ENCODE measurements at places on chromosomes 16 and 17. TPM values are rescaled to one million over a fixed set of nuclear protein-coding genes. Genes with fewer than 3 reads are reported as not detected.
A peak's percentile ranks its signal among the peaks of the same experiment; 100 is the strongest.

- DNase-seq, result no peak
Observed at GRCh38 chr17:20216853-20217252, 207.7 kb downstream of the SPECC1 start.

- no peak for DNase-seq
Observed at GRCh38 chr16:25051406-25052150, 36.4 kb upstream of the ARHGAP17 start.

DNA sequence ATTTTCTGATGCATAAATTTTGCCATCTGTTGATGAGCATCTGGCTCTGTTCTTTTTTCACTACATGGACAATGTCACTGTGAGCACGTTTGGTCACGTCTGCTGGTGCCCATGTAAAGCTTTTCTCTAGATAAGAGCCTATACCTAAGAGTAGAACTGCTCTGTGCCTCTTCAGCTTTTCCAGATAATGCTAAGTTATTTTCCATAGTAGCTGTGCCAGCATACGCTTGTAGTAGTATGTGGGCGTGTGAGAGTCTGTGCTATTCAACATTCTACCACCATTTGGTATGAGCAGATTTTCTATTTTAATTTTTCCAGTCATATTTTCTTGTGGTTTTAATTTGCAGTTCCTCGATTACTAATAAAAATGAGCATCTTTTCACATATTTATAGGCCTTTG lies 33.2 kb downstream of the VPS35L start:
- DNase-seq, result no peak

GRCh38 chr17:79845601-79845949 lies 6.3 kb upstream of the CBX4 start:
- peak; percentile 35 for DNase-seq

DNA sequence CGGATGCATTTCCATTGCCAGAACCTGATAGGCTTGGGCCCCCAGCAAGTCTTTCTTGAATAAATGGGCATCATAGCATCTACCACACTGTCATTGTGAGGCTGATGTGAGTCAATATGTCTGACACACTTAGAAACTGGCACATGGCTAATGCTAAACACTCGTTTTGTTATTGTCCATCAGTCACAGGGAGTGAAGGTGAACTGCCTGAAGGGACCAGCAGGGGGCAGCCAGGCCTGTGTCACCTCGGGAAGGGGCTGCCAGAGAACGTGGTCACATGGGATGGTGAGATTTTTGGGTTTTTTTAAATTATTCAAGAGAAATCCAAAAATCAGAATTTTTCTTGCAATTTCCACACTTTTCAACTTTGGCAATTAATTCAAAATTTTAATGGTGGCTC lies 831 bp upstream of the RCVRN start:
- no peak for DNase-seq

DNA sequence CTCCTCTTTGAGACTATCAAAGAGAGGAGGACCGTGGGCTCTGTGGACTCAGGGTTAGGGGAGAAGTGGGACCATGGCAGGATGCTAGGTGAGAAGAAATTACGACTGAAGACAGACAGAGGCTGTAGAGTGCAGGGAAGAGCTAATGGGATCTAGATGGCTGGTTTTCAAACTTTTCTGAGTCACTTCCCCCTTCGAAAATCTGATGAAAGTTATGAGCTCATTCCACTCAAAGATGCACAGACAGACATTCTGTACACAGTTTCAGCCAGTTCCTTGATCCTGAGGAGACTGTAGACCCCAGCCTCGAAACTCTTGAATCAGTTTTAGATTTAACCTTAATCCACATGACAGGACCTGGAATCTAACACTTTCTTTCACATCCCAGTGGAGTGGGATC lies 40.7 kb downstream of the RGS9 start:
- DNase-seq, result no peak

DNA sequence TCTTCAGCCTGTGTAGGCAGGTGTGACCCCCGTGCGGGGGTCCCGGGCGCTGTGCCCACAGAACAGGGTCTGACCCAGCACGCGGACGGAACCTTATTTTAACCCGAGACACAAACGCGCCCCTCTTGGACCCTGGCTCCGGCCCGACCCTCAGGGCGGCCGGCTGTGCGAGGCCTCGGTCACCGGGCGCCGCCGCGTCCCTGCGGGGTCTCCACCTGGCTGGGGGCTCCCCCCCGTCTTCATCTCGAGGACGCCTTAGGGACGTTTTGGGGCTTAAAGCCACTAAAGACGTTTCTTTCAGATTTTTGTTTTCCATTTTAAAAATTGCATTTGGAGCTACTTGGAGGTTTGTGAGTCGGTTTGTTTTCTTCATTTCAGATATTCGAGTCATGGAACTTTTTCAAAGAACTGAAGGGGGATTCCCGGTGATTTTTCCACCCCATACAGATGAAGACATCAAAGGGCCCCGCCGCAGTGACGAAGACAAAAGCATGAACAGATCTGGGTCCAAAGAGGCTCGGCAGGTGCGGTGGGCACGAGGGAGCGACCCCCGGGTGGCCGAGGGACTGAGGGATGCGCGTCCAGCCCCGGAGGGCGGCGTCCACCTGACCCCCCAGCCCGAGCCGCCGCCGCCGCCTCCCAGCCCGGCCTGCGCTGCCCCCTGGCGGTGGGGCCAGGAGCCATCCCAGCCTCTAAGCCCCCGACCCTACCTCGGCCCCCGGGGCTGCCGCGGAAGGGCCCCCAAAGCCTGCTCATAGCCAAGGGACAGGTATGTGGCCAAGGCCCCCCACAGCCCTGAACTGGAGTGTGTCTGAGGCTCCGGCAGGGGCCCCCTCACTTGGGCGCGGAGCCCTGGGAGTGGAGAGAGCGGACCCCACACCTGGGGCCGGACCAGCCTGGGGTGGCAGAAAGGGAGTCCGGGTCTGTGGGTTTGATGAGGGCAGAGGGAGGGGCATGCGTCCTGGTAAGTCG lies 3.8 kb upstream of the CD7 start:
- no peak for DNase-seq

GRCh38 chr17:42291129-42291528 lies 2.8 kb downstream of the STAT5A start:
- peak; percentile 50 for DNase-seq

- no peak for DNase-seq
Observed at GRCh38 chr17:80195671-80196529, 24.2 kb downstream of the SGSH start.

- DNase-seq, result no peak
Observed at GRCh38 chr16:14088155-14088753, 17.1 kb downstream of the MRTFB start.

The DCAF7 gene
- total RNA-seq, result 41.1 TPM

The FGF11 gene
- 31.2 TPM for total RNA-seq

The TPSB2 gene
- 0.72 TPM for total RNA-seq

- no peak for DNase-seq
Observed at GRCh38 chr17:47896672-47897490, 845 bp downstream of the SP2 start.

DNA sequence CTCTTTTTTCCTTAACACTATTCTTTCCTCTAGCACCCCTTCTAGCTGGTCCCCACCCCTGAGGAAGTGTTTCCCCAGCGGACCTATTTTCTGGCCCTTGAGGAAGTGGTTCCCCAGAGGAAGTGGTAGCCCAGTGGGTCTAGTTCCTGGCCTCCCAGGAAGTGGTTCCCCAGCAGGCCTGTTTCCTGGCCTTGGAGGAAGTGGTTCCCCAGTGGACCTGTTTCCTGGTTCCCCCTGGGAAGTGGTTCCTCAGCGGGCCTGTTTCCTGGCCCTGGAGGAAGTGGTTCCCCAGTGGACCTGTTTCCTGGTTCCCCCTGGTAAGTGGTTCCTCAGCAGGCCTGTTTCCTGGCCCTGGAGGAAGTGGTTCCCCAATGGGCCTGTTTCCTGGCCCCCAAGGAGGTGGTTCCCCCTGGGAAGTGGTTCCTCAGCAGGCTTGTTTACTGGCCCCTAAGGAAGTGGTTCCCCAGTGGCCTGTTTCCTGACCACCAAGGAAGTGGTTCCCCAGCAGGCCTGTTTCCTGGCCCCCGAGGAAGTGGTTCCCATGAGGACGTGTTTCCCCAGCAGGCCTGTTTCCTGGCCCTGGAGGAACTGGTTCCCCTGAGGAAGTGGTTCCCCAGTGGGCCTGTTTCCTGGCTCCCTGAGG lies 58.3 kb downstream of the NTN1 start:
- no peak for DNase-seq

DNA sequence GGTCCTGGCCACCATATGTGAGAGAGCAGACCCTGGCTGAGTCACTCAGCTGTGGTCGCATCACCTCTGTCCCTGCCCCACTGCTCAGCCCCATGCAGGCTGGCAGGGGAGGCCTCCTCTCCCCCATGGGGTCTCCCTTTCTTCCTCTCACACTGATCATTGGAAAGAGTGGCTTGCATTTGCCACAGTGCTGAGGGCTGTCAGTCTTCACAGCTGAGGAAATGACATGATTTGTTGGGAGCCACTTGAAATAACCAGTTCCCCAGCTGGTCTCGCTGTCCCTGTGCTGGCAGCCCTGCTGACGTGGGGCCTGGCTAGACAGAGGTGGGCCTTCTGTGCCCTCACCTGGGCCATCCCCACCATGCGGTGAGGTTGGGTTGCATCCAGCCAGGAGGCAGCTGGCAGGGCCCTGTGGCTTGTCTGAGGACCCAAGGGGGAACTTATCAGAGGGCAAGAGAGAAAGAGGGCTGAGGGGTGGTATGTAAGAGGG lies 30.1 kb upstream of the MED9 start:
- DNase-seq, result peak; percentile 7

GRCh38 chr16:17915791-17916190 lies 420.7 kb downstream of the NPIPA8 start:
- no peak for DNase-seq

The SEZ6L2 gene
- total RNA-seq, result 302 TPM

DNA sequence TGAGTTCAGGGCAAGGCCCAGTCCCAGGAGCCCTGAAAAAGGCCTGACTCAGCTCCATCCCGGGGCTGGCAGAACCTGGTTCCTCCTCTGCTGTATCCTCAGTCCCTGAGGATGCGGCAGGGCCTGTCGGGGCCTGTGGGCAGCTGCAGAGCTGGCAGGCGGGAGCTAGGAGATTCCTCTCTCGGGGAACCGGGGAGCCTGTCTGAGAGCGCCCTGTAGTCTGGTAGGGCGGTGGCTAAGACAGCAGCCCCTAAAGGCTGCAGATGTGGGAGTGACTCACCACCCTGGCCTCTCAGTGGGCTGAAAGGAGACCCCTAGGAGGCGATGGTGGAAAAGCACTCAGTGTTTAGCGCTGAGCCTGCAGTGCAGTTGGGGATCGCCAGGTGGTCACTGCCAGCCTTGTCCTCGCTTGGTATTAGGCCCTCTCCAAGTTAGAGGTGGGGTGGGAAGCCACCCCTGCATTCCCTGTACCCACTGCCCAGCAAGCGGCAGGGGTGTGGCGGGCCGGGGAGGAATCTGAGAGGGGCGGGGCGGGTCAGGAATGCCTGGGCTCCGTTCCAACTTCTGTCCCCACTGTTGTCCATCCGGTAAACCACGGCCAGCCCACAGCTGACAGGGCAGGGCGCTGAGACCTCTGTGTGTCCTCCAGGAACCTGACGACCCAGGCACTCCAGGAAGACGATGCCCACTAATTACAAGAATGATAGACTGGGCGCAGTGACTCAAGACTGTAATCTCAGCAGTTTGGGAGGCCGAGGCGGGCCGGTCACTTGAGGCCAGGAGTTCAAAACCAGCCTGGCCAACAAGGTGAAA lies 29.5 kb upstream of the CDH1 start:
- DNase-seq, result peak; percentile 21

DNA sequence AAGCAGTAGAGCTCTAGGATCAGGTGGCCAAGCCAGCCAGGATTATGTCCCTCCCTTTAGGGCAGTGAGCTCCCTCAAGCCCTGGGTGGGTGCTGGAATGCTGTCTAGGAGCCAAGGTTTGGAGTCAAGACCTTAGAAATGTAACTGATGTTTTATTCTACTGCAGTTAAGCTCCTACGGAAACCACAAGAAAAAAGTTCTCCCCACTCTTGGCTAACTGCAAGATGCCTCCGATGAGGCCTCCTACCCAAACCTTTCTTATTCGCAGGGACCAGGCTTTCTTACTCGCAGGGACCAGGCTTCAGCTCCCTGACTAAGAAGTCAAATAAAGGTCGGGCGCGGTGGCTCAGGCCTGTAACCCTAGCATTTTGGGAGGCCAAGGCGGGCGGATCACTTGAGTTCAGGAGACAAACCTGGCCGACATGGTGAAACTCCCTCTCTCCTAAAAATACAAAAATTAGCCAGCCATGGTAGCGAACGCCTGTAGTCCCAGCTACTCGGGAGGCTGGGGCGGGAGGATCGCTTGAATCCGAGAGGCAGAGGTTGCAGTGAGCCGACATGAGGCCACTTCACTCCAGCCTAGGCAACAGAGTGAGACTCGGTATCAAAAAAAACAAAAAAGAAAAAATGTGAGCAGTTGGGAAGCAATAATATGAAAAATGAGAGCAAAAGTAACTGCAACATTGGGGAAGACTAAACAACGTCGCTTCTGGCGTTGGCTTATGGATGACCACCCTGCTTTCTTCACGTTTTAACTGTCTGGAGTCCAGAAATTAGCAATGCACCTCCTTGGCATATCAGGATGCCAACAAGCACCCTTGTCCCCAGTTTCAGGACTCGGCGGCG lies 31.7 kb upstream of the ARL4D start:
- no peak for DNase-seq

DNA sequence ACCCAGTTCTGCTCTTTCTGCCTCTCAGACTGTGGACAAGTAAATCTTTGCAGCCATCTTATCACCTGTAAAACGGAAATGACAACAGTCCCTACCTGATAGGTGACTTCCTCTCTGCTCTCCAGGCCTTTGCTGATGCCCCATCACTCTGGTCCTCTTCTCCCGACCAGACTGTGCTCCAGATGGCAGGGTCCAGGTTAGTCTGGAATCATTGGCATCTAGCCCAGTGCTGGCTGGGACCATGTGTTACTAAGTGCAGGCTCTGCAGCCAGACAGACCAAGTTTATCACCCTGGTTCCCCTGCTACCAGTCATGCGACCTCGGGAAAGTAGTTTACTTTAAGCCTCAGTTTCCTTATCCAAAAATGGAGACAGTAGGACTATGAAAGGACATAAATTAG lies 1.8 kb upstream of the NUBP1 start:
- peak; percentile 58 for DNase-seq

DNA sequence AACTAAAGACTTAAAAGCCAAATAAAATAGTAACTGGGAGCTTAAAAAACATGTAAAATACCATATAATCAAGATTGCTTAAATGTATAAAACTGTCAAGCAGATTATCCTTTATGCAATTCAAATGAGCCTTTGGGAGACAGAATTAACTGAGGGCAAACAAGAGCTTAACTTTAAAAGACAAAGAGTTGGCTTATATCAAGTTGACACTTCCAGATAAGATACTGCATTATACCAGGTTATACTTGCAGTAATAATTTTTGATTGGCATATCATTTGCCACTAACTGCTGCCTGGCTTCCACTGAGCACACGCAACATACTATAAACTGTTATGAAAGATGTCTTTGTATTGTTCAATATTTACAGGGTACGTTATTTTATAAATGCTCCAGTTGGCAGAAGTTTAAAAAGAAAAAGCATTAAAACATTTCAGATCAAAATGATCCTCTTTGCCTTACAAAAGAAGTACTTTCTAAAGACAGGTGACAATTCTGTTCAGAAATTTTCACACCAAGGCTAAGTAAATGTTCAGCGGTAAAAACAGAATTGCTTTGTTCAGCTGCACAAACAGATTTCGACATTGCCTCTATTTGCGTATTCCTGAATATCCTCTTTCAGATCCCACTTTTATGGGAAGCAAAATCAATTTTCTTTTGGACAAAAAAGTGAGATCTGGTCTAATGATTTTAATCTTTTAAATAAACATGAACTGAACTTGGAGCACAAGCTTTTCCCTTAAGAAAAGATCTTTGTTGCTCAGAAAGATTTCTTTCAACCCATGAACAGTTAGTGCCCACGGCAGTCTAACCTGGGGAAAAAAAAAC lies 50.7 kb downstream of the TOX3 start:
- DNase-seq, result no peak
